ENCODE measurements at places on chromosomes 1 and 21.

- DNase-seq, result no peak
These were observed 33.3 kb downstream of the PCP4 start for GRCh38 chr21:39900491-39900890.

GRCh38 chr1:168335500-168335899, 54.8 kb downstream of the TBX19 start:
- DNase-seq, result peak; percentile 29

DNA sequence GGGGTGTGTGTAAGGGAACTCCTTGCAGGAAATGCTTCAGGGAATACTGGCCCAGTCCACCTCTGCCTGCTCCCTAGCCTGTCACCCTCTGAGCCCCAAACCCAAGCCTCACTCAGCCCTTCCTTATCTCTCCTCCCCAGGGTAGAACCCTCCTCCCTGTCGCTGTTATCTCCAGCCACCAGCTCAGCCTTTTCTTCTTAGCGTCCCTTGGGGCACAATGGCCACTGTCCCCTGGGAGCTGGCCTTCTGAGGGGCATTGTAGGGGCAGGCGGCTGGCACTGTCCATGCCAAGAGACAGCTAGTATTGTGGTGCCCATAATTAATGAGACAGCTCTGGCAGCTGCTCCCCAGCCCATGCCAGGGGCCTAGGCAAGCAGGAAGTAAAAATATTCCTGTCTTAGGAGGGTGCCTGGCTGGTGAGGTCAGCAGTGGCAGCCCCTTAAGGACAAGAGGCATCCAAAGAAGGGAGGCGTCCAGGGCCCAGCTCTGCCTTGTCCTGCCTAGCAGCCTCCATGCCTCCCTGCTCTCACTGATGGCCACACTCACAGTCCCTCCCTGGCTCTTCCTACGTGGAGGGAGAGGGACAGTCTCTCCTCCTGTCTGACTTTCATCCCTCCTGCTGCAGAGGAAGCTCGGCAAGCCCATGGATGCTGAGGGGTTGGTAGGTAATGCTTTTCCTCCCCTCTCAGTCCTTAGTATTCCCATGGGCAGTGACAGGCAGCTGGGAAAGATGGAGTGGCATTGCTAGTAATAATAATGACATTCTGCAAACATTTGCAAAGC, 37.5 kb downstream of the KCNQ4 start:
- DNase-seq, result no peak

GRCh38 chr1:160794376-160794775, 1.6 kb upstream of the LY9 start:
- no peak for DNase-seq

Data from fibroblast of pulmonary artery (primary cell).